Hematopoietic multipotent progenitor cell treated with erythropoietin and hydrocortisone succinate and interleukin-3 and kit ligand, for 15 days (in vitro differentiated cells): ENCODE measurements at places on chromosomes 11 and 22.

DNA sequence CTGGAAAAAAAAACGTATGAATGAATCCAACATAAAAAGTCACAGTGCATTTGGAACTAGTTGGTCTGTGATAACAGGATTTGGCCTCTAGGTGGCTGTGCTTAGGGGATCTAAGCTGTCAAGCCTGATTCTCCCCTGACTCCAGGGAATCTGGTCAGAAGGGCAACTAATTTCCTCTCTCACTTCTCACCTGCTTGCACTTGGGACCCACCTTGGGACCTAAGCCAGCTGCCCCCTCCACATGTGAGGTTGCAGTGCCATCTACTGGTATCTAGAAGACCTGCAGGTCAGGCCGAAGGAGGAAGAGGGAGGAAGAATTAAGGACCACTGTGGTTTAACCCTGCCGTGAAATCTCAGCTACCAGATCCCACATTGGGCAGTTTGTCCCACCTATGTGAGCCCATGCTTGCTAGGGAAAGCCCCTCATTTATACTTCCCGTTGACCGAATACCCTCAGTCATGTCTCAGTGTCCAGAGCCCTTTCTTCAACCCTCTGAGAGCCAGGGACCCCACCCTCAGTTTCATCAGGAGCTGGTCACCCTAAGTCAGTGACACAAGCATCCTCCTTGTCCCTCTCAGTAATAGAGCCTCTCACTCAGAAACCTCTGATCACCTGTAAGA lies 33.2 kb upstream of the CAVIN3 start:
- peak; percentile 59 for DNase-seq

DNA sequence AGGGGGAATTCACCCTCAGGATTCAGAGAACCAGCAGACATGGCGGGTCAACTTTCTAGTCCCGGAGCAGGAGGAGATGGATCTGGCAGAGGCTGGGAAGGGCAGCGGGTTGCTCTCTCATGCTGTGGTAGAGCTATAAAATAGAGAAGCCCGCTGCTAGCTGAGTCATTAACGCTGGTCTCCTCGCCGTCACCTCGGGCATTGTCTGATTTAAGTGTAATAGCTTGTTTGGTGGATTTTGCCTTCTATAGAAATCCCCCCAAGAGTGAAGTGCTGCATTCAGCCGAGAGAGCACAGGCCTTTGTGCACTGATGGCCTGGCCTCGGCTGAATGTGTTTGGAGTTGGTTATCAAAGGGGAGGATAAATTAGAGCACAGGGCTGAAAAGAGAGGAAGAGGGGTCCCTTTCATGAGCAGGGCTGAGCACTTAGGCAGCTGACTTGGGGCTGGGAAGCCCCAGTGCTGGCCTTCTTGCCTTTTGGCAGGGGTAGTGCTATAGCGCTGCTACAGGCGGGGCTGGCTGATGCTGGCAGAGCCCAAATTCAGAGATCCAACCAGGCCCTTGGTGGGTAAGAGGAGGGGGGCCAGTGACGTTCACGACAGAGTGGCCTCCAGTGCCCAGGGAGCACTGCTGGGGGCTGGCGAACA lies 161.1 kb upstream of the CADM1 start:
- DNase-seq = no peak

DNA sequence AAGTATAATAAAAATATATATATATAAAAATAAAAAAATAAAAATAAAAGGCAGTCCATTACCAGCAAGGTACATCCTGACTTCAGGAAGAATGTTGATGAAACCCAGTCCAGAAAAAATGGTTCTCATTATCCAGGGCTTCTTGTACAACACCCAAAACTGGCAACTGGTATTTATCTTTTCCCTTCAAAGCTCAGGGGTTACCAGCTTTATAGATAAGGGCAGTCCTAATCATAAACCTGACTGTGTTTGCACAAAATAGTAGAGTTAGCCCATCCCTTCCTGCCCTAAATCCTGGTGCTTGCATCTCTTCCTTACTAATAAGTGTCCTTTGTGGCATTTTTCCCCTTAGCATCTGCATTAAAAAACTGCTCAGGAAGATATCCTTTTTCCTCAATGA lies 97.5 kb downstream of the CSTPP1 start:
- no peak for DNase-seq

GRCh38 chr22:27800250-27801201 lies 1.0 kb downstream of the MN1 start:
- DNase-seq = no peak

DNA sequence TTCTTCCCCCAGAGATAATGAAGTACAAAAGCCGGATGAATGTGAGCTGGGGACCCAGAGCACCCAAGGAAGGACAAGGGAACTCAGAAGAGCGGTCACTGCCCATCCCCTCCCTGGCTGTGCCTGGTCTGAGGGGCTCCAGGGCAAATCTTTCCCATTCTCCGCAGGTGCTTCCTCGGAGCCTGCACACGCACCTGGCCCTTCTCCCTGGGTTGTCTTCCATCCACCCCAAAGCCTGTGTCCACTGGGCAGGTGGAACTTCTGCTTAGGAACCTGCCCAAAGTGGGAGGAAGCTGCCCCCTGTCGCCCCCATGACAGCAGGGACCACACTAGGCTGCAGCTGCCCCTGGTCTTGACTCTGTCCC lies 121.0 kb upstream of the FGF3 start:
- no peak for DNase-seq

DNA sequence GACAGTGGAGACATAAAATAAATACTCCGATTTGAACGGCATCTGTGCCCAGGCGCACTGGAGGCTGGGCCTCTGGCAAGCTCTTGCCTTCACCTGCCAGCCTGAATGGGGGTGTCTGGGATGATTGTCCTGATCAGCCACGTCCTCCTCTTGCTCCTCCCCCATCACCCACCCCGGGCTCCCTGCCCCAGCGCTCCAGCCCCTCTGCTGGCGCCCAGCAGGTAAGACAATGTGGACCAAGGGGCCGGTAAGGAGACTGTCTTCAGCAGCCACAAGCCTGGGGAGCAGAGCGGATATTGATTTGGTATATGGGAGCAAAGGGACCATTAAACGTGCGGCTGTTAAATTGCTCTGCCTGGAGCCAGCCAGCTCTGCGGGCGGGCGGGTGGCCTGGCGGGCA lies 24.9 kb downstream of the WNT11 start:
- DNase-seq = no peak

DNA sequence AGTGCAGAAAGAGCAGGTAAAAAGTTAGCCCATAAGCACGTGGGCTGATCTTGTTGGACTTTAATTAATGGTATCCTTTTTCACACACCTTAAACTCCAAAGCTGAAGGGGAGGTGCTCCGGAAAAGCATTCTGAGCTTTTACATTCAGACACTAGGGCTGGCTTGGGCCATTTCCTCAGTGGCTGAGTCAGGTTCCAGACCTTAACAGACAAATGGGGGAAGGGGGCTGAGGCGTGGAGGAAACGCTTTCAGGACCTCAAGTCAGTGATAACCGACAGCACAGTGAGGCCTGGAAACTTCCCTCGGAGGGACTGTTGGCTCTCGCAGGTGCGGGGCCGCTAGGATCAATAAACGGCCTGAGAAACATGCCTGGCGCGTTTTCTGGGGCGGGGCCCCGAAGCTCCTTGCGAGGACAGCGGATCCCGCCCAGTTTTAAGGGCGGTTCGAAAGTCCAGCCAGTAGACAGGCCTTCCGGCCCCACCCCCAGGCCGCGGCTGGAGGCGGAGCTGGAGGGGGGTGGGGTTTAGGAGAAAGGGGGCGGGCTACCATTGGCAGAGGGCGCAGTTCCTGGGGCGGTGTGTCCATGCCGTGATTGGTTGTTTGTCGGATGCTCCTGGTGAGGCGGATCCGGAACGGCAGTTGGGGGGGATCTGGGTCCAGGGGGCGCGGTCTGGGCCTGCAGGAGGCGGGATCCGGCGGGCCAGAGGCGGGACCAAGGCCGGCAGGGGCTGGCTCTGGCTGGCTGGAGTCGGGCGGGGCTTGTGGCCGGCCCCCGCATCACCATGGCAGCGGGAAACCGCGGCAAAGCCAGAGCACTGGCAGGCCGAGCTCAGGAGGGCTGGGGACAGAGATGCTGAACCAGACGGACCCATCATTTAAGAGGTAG lies 8.0 kb downstream of the C11orf52 start:
- peak; percentile 96 for DNase-seq

GRCh38 chr22:44577391-44578109 lies 79.5 kb upstream of the RTL6 start:
- no peak for DNase-seq

- DNase-seq = no peak
Observed at GRCh38 chr11:45262900-45263299, 23.2 kb downstream of the SYT13 start.

DNA sequence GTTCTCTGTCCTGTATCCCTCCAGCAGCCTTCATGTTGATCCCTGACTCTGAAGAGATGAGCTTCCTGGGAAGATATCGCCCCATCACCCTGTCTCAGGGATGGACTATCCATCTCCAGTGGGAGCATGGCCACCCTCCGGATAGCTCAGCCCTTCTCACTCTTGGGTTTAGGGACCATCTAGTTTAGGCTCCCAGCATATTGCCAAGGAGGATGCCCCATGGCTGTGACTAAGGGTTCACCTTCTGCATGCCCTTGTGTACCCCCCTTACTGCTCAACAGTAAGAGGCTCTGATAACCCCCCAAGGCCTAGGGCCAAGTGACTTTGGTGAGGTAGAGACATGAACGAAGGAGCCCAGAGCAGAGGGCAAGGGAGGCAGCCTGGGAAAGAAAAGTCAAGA lies 1.3 kb downstream of the TMPRSS13 start:
- DNase-seq = no peak

DNA sequence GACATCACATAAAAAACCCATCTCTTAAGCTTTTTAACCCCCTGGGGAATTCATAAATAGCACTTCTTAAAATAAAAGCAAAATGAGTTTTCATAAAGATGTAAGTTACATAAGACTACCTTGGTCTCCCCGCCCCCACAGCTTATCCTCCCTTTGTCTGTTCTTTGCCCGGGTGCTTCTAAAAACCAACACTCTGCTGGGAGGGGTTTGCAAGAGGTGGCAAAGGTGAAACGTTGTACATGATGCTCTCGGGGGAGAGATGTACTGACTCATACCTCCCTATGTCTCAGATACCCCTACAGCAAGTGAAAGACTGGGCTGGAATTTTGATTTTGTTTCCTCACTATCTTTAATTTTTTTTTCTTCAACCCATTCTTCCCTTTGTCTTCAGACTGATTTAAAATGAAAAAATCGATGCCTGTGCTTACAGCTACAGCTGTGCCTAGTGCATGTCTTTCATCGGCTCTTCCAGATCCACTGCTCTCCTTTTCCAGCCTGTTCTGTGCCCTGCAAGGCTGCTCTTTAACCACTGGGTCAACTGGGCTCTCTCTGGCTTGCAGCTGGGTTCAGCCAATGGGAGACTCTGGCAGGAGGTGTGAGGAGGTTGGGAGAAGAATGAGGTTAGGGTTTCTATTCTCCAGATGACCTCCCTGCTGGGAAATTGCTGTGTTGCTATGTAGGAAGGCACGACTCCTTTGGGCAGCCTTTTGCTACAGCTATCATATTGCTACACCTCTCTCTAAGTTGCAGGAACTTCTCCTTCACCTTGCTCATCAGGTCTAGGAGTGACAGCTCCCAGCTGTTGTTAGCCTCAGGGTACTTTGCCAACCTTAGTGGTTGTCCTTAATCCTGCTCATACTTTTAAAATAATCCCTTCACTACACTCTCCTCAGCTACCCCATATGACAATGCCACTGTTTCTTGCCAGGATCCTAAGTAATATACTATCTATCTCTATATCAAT lies 266.5 kb downstream of the TENM4 start:
- no peak for DNase-seq

- peak; percentile 53 for DNase-seq
Observed at GRCh38 chr11:73288873-73289707, 17.0 kb downstream of the P2RY6 start.

DNA sequence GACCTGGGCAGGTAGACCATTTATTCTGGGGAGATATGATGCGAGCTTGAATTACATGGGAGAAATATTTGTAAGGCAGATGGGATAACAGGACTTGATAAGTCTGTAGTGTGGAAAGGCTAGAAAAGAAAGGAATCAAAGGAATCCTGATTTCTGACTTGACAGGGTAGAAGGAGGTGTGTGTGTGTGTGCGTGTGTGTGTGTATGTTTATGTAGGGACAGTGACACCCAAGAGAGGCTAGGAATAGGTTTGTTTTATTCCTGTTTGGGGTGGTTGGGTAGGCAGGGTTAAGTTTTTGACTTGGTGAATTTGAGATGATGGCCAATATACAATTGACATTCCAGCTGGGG lies 390 bp upstream of the HTATIP2 start:
- no peak for DNase-seq
